ENCODE measurements at places on chromosomes 4 and X.

DNA sequence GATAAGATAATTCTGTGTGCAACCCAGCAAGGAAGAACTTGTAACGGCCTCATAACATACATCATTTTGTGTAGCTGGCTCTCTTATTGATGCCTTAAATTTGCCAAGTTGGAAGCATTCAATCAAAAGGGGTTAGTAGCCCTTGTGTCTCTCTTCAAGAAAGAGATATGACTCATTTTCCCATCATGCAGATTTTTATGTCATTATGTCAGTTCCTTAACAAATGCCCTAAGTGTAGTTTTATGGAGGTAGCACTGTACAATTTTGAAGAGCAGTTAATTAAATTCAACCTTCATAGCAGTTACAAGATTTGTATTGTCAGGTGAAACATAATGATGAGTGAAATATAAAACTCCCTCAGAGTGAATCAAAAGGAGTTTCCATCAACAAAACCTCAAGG, 215.6 kb downstream of the GRIA3 start:
- no peak for DNase-seq

DNA sequence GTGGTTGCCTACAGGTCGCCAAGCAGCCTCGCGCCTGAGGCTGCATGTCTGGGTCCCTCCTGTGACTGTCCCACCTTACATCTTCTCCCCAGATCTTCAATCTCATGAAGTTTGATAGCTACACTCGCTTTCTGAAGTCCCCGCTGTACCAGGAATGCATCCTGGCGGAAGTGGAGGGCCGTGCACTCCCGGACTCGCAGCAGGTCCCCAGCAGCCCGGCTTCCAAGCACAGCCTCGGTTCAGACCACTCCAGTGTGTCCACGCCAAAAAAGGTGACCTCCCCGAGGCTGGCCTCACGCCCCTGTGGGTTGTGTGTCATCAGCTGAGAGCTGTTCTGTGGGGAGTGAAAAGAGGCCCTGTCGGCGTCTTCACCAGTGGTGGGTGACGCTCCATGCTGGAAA, 24.9 kb upstream of the HGFAC start:
- no peak for DNase-seq

- DNase-seq: no peak
These were observed 94.6 kb upstream of the RPS6KA3 start for GRCh38 chrX:20361081-20361889.

GRCh38 chrX:131187206-131187605, 101.9 kb downstream of the IGSF1 start:
- no peak for DNase-seq

DNA sequence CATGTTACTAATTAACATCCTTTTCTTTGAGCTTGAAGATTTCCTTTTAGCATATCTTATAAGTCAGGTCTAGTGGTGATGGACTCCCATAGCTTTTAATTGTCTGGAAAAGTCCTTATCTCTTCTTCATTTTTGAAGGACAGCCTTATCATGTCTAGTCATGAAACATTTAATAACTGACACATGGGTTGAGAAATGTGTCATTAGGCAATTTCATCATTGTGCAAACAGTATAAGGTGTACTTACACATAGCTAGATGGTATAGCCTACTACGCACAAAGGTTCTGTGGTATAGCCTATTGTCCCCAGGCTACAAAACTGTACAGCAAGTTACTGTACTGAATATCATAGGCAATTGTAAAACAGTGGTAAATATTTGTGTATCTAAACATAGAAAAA, 34.5 kb upstream of the ALG13 start:
- no peak for DNase-seq

- peak; percentile 4 for DNase-seq
These were observed 632 bp downstream of the CCSER1 start for GRCh38 chr4:90127706-90128345.

DNA sequence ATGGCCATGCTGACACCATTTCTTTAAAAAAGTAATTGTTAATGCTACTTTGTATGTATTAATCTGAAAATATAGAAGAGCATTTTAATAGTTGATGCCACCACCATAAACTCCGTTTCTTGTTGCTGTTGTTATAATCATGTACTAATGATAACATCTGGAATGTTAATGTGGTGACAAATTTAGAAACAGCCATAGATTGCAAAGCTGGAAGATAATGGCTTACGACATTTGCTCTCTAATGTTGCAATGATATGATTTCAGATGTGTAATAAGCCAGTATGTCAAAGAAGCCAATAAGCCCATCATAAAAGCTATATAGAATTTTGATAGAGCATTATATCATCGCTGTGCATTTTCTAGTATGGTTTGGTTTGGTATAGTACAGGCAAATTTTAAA, 579.4 kb upstream of the ZFP42 start:
- no peak for DNase-seq

DNA sequence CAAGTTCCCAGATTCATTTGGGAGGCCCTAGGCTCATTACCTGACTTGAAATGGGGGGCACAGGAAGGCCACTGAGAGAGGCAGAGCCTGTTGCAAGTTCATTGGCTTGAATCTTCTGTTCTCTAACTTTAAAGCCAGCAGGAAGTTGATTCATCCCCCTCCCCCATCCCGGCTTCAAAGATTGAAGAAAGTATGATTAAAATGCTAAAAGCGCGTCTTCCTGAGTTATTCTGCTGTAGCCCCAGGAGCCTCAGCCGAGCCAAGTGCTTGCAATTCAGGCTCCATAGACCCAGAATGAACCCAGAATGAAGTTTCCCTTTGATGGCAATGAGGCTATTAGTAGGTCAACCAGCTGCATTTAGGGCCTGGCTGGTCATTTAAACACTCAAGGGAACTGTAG, 14.7 kb downstream of the CHST7 start:
- no peak for DNase-seq

DNA sequence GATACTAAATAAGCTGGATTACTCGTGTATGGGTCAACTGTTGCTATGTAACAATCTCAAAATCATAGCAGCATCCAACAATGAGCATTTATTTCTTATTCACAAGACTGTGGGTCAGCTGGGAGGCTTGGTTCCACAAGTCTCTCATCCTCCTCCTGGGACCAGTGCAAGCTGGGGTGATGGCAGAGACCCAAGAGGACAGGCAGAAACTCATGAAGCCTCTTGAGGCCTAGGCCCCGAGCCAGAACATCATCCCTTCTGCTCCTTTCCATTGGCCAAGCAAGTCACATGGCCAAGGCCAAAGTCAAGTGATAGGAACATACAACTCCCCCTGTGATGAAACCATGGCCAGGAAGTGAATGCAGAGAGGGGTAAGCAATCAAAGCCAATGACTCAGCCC, 422.1 kb downstream of the BCOR start:
- no peak for DNase-seq

GRCh38 chr4:152705903-152706302, 26.1 kb upstream of the TMEM154 start:
- DNase-seq: no peak

DNA sequence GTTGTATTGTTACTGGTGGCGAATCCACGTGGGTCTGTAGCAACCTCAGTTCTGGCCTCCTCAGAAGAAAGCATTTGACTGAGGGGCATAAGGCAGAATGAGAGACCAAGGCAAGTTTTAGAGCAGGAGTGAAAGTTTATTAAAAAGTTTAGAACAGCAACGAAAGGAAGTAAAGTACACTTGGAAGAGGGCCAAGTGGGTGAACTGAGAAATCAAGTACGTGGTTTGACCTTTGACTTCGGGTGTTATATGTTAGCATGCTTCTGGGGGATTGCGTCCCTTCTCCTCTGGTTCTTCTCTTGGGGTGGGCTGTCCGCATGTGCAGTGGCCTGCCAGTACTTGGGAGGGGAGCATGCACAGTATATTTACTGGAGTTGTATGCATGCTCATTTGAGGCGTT, 232.7 kb upstream of the GATB start:
- DNase-seq: no peak

GRCh38 chrX:66023385-66024091, 16.3 kb downstream of the VSIG4 start:
- no peak for DNase-seq

All from germinal center (tissue), 1 donor.